ENCODE measurements at places on chromosomes 4 and X.

DNA sequence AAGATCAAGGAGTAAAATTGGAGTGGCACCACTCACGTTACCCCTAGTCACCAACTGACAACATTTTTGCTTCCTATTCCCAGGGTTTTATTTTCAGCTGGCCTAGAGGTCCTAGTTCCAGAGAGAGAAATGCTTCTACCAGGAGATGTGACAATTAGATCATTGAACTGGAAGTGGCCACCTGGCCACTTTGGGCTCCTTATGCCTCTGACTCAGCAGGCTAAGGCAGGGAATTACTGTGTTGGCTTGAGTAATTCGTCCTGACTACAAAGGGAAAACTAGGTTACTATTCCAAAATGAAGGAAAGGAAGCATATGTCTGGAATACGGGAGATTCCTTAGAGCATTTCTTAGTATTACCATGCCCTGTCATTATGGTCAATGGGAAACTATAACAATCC is 831.6 kb upstream of the NDST4 start:
- DNase-seq = no peak

- DNase-seq = no peak
These were observed 2.2 kb downstream of the IDUA start for GRCh38 chr4:988726-989721.

DNA sequence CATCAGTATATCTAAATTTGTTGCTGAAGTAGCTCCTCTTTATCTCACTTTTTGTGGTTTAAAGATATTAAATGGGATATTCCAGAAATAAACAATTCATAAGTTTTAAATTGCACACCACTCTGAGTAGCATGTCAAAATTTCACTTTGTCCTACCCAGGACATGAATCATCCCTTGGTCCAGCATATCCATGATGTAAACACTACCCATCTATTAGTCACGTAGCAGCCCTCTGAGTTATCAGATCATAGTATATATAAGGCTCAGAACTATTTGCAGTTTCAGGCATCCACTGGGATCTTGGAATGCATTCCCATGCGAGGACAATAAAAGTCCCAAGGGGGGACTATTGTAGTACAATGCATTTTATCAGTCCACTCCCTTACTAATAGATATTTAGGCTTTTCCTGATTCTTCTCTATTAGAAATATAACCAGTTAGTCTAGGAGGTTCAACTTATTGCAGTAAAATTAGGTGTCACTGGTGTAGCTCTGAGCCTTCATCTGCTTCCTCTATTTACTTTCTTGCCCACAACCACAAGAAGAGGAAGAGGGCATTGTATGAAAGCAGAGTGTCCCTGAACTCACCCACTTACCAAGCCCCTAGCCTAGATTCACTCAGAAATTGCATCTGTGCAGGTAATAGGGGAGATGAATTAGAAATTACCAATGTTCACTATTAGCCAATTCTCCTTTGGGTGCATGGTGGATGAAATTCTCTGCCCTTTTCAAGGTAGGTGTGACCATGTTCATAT is 409.8 kb upstream of the GALNT7 start:
- DNase-seq = no peak

- peak; percentile 50 for DNase-seq
These were observed 56.3 kb downstream of the MSN start for GRCh38 chrX:65723706-65724105.

- DNase-seq = no peak
These were observed 1.3 kb downstream of the NOP14 start for GRCh38 chr4:2961811-2962441.

- DNase-seq = no peak
These were observed 66.9 kb upstream of the PPARGC1A start for GRCh38 chr4:23956601-23957364.

DNA sequence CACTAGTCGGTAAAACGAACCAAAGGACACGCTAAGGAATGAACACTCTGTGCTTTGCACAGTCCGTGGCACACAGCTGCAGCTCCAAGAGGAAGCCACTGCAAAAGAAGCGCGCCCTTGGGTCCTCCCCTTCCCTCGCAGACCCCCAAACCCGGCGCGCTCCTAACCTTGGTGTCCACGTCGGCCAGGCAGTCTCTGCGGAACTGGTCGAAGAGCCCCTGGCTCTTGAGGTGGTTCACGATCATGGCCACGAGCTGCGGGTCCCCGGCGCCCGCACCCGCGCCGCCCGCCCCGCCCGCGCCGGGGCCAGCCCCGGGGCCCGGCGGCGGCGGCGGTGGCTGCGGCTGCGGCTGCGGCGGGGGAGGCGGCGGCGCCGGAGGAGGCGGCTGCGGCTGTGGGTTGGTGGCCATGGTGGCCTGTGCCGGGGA is 333 bp downstream of the BOD1L1 start:
- peak; percentile 57 for DNase-seq

- DNase-seq = no peak
These were observed 69.5 kb downstream of the RTL9 start for GRCh38 chrX:110428144-110428543.

GRCh38 chr4:40190880-40191815 is 5.7 kb upstream of the RHOH start:
- DNase-seq = peak; percentile 19

DNA sequence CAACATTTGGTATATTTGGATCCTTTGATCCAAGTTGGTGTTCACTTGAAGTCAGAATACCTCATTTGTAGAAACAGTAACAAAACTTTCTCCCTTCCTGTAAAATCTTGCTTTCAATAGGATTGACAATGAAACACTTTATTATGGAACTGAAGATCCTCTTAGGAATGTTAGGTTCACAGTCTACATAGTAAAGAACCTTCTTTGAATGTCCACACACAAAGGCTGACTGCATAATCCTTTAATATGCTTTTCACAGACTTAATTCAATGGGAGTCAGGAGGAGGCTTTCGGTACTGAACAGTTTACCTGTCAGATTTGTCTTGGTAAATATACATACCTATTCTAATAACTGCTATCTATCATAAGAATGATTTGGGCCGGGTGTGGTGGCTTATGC is 188.5 kb downstream of the SPRY1 start:
- DNase-seq = no peak

DNA sequence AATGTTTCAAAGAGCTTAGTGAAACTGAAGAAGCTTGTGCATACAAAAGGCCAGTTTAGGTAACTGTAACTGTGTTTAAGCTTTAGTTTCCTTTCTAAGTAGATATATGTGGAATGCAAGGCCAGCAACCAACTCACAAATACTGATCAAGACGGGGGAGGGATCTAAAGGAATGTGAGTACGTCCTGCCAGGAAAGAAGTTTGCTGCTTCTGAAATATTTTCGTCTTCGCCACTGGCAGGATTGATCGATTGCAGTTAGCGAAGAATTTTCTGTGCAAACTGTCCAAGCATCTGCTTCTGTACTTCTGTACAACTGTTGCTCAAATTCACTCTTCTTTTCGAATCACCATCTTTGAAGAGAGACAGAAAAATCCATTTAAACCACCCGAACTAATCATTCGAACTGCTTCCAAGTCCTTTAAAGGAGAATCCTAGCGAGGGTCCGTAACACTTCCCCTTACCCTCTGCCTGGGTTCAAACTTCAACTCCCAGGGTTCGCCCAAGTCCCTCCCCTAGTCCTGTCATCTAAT is 373 bp upstream of the INTS6L start:
- no peak for DNase-seq

- DNase-seq = no peak
These were observed 300.7 kb upstream of the BOD1L1 start for GRCh38 chr4:13928214-13928613.
